ENCODE measurements at places on chromosomes 5 and 9.

DNA sequence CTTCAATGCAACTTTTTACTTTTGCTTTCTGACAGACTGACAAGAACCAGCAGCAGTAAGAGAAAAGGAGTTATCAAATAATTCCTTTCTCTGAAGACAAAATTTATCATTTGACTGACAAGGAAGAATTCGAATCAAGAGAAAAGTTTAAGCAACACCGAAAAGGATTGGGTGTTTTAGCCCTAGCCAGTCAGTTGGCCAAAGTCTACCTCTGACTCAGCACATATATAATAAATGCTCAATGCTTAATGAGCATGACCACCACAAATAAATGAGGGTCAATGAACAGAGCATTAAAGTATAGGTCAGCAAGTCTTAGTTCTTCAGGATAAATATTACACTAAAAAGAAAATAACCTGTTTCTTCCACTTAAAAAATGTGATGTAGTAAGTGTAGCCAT, 1603.5 kb upstream of the C9orf72 start:
- no peak for DNase-seq

DNA sequence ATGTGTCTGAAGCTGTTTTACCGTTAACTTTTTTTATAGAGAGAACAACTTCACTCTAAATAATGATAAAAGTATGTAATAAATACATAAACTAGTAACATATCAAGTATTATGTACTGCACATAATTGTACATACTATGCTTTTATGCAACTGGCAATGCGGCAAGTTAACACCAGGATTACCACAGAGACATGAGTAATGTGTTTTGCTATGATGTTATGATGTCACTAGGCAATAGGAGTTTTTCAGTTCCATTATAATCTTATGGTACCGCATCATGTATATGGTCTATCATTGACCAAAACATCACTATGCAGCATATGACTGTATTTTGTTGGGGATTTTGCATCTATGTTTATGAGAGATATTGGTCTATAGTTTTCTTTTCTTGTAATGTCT, 326.4 kb upstream of the TARS1 start:
- no peak for DNase-seq

- no peak for DNase-seq
Measured at GRCh38 chr5:14597080-14597479, 15.5 kb downstream of the OTULINL start.

DNA sequence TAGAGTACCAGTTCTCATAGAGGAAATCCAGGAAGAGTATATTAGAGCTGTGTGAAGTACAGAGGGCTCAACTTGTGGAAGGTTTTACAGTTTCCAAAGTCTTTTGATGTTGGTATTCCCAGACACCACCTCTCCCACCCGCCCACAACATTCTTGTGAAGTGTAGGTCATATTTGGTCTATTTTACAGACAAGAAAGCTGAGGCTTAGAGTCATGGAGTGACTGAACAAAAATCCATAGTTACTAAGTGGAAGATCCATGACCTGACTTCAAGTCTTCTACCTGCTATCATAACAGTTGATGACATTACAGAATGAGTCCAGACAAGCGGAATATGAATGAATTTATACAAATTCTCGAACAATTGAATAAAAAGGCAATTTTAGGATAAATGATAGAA, 187.1 kb upstream of the RPS23 start:
- no peak for DNase-seq

DNA sequence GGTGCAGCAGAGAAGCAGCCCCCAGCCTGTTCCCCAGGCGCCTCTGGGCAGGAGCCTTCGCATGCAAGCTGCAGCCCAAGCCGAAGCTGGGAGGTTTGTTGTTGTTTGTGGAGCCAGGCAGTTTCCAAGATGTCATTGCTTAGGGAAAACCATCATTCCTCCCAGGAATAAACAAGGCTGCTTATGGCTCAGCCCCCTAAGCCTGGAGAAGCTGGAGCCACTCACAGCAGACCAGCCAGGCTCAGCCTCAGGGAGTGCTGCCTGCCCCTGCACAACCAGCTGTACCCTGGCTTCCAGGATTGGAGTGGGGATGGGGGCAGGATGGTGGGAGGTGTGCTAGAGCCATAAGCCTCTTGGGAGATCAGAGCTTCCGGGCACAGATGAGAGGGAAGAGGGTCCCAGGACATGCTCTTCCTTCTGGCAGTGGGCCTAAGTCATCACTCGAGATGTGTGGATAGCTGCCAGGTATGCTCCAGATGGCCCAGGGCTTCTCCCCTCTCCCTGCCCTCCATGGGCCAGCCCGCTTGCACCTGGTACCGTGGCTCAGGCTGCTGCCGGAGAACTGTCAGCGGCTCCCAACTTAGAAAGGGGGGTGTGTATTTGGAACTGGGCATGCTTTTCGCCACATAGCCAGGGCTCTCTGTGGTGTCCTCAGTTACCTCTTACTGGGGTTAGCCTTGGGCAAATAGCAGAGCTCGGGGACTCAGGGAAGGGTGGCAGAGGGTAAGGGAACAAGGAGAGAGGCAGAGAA, 105.2 kb downstream of the RGS3 start:
- DNase-seq = no peak

- DNase-seq = no peak
Measured at GRCh38 chr5:135577421-135577820, 1.4 kb downstream of the CXCL14 start.
